ENCODE measurements at places on chromosomes 13 and 19.

DNA sequence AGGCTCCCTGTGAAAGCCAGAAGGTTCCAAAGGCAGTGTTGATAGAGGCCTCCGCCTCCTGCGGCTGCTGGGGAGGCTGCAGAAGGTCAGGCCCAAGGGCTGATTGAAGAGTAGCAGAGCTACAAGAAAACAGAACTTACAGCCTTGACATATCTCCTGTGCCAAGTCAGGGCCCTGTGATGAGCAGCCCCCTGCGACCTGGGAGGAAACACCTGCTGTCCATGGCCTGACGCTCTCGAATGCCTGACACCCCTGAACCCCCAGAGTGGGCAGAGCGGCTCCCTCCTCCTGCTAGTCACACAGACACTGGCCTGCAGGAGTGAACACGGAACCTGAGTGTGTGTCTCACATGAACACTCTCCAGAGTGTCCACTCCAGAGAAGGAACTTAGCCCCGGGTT is 38.2 kb upstream of the TUBGCP3 start:
- no peak for DNase-seq

- no peak for DNase-seq
These were observed 2.5 kb upstream of the ATF5 start for GRCh38 chr19:49926515-49926914.

DNA sequence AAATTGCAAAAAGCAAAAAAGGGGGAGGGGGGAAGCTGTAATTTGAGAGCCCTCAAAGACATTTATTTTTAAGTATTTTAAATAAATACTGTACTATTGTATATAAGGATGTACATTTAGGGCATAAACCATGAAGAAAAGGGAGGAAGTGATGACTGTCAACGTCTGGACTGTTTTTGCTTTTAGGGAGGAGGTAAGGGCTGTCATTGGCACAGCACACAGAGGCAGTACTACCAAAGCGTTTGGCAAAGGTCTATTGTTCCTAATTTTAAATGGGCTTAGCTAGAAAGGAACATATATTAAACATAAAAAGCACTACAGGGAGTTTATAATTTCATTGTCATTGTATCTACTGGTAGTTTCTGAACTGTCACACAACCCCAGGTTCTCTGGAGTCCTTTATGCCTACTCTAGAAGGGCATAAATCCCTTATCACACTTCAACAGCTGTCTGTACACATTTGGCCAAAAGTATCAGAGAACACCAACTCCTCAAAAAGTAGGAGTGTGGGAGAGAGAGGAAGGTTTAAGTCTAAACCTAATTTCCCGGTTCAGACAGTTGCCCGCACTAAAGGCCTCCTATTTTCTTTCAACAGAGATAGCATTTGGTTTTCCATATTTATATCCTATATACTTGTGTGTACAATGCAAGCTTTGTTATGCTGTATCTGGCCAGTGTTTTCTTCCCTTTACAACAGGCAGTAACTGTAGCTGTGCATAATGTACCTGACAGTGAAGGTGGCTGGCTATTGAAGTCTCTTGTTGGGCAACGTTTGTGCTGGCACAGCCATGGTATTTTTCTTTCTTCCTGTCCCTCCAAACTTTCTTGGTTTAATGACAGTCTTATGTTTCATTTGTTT is 406.2 kb downstream of the KLF5 start:
- peak; percentile 25 for DNase-seq

DNA sequence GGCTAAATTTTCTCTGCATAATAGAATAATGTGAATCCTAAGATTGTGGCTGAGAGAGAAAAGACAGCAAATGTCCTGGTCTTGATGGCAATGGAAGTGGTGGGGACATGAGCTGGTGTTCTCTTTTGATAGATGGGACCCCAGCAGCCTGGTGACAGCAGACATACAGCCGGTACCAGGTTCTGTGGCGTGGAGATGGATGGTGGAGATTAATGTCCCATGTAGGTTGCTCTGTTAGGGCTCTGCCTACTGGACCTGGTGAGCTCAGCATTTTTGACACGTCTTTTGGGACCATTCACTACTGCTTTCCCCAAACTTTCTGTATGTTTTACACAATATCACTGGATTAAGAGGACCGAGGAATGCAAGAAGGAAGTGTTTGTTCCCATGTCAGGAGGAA is 8.2 kb upstream of the SIGLEC14 start:
- no peak for DNase-seq

DNA sequence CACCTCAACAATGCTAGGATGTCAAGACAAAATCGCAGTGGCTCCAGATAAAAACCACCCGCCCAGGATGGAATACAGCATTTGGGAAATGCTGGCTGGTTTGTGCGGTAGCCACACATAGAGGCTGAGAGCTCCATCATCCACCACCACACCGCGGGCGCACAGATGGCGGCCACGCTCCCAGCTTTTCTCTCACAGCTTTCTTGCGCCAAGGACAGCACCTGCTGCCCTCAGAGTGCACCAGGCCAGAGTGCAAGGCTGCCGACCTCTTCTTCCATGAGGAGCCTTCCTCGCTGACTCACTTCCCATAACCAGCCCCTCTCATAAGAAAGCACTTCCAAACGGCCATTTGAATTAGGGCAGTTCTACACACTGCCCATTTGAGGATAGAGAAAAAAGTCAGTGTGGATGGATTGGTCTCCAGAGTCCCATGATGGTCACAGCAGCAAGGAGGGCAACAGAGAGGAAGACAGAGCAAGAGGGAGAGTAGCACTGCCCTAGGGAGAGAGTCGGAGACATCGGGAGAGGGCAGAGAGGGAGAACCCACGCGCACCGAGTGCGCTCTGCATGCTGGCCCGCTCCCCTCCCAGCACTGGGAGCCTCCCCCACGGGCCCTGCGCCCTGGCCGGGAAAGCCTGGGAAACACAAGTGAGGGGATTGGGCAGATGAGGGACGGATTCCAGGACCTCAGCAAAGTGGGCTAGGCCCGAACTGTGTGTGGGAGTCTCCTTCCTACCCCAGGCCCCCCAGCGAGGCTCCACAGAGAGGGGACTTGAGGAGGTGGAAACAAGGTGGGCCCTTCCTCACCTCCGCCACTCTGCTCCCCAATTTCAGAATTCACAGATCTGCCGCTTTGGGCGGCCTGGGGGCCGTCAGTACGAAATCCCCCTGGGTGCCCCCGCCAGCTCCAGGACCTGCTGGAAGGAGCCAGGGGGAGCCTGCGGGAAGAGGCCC is 156.9 kb downstream of the USP12 start:
- DNase-seq, result no peak

DNA sequence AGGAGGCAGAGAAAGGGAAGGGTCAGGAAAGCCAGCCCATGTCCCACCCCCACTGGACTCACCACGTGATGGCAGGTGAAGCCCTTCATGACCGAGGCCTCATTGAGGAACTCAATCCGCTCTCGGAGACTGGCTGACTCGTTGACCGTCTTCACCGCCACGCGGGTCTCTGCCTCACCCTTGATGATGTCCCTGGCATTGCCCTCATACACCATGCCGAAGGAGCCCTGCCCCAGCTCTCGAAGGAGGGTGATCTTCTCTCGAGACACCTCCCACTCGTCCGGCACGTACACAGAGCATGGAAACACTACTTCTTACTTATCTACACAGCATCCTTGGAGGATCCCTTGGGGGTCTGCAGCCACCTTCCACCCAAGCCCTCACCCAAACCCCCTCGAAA is 55.7 kb downstream of the ZNF557 start:
- DNase-seq, result no peak

DNA sequence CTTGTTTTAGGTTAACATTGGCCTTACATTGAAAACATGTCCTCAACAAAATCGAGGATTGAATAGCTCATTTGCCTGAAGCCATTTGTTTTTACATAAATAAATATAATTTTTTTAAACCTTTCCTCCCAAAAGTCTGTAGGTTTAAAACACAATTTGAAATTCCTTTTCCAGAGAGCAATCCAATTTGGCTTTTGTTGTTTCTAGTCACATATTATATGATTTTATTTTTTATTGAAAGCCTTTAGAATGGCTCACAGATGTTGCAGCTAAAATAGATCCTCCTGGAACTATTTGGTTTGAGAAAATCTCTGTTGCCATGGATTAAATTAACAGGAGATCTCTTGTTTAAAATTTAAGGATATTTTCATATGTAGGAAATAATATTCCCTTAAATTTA is 512.6 kb downstream of the KLF5 start:
- DNase-seq, result no peak

- DNase-seq, result no peak
These were observed 76.8 kb downstream of the FREM2 start for GRCh38 chr13:38763446-38764381.

- no peak for DNase-seq
These were observed 144.1 kb upstream of the MIR17HG start for GRCh38 chr13:91203430-91203829.

DNA sequence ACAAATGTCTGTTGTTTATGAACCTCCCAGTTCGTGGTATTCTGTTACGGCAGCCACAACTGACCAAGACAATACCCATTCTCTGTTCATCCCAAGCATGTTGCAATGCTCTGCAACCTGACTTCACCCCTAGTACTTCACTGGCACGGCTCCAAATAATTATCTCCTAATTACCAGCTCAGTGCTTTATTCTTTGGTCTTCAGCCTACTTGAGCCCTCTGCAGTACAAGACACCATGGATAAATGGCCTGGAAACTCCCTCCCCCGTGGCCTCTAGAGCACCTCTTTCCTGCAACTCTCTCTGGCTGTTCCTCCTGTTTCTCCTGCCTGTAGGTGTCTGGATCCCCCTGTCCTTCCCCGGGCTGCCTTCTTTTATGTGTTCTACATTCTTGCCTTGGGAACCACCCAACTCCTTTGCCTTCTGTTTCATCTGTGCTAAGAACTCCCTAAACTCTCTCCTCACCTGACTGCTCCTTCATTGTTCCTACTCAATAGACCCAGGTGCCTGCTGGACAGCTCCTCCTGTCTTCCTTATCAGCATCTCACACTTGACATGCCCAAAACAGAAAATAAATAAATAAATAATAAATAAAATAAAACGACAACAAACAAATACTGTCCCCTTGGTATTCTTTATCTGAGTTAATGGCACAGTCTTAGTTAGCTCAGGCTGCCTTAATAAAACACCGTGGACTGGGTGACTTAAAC is 200.4 kb upstream of the IPO5 start:
- DNase-seq, result no peak

DNA sequence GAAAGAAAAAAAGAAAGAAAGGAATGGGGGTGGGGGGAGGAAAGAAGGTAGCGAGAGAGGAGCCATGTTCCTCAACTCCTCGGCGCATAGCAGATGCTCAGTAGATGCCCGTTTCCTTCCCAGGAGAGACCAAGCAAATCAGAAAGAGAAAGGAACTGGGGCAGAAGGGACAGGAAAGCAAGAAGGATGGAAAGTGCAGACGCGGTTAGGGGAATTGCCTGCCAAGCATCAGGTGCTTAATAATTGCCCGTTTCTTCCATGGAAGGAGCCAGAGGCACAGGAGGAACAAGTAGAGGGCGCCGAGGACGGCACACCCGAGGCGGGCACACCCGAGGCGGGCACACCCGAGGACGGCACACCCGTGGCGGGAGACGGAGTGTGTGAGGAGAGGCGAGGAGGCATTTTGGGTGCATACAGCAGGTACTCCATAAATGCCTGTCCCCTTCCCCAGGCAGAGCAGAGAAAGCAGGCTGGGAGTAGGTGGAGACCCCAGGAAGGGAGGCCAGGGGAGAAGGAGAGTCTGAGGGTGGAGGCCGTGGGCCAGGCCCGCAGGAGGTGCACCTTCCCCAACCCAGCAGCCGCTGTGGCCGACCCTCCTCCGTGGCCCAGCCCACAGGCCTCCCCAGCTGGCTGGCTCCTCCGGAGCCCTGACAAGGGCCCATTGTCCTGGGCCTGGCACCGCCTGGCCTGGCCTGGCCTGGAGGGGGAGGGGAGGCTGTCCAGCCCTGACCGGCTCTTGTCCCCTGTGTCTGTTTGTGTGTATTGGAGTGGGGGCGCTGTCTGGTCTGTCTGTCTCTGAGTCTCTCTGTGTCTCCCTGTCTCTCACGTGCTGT is 14.6 kb downstream of the JOSD2 start:
- no peak for DNase-seq

DNA sequence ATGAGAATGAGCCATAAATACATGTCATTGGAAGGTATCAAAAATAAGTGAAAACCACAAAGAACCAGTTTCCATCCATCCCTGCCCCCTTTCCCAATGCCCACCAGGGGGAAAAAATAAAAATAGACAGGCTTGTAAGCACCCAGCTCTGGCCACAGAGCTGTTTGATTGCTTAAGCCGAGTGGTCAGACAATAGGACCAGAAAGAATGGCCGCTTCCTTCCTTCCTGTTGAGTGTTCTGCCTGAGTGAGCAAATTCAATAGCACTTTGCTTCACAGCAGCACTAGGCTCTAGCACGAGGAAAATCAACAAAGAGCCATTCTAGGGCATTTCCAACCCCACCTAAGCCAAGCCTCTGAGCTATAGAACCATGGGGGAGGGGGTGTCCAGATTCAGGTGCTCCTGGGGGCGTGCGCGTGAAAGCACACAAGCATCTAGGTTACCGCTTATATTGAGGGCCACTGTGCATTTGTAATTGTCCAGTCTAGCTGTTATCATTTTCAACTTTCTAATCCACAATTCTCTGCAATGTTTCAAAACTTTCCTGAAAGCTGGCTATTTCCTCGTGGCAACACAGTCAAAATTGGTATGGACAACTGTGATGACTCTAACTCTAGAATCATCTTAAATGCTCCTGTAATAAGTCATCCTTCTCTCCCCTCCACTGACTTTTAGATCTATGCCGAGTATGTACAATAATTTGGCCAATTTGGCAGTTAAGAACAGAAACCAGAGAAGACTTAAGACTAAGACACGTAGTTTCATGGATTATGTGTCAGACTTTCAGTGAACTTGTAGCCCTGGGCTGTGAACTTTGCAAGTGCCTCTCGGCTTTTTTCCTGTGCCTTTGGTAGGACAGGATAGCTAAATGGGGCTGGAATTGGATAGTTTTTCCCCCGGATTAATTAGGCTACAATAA is 64.3 kb downstream of the SPRY2 start:
- no peak for DNase-seq

DNA sequence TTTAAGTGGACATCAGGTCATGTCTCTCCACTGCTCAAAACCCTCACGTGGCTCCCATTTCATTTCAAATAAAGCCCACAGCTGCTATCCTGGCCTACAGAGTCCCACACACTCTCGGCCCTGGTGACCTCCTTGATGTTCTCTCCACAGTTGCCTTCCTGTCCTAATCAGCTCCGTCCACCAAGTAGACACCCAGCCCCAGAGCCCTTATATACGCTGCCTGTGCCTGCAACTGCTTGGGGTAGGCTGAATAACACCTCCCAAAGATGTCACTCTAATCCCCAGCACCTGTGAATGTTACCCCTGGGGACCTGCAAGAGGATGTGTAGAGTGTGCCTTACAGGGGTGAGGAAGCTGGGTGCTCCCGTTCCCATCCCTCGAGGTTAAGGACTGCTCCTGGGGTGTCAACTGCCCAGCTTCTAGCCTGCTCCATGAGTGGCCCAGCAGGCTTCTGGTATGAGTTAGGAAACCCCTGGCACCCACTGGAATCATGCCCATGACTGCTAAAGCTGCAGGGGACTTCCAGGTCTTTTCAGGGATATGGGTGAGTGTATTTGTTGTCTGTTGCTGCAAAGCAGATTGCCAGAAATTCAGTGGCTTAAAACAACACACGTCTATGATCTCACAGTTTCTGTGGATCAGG is 6.0 kb downstream of the FAM187B start:
- DNase-seq, result no peak

- DNase-seq, result no peak
These were observed 633 bp downstream of the SPHK2 start for GRCh38 chr19:48619692-48620585.

GRCh38 chr13:44189085-44189484 is 184.5 kb upstream of the SERP2 start:
- DNase-seq, result no peak
